Activated T-helper 2 cell treated with anti-CD3 and anti-CD28 coated beads, Interferon-gamma antibody, Interleukin-2, Interleukin-4, amounts not matched to agents 10 μg/mL and 5 μg/mL and 100 μg/mL, durations not matched to agents 14 hours and 24 hours and 36 hours (primary cell): ENCODE measurements at places on chromosomes 7 and 10.

DNA sequence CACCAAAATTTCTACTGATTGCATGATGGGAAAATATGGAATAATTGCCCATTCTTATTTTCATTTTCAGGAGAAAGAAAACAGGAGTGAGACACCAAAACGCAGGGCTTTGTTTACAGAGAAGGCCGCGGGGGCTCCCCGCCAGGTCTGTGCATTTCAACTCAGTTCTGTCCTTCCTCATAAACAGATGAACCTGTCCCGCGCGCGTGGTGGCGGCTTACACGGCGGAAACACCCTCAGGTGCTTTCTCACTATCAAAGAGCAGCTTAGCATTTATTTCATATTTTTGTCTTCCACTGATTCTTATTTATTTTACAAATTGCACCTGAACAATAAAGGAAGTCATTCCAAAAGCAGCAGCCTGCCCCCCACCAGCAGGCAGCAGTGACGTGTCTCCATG, 579.4 kb downstream of the PTPRN2 start:
- no peak for DNase-seq

DNA sequence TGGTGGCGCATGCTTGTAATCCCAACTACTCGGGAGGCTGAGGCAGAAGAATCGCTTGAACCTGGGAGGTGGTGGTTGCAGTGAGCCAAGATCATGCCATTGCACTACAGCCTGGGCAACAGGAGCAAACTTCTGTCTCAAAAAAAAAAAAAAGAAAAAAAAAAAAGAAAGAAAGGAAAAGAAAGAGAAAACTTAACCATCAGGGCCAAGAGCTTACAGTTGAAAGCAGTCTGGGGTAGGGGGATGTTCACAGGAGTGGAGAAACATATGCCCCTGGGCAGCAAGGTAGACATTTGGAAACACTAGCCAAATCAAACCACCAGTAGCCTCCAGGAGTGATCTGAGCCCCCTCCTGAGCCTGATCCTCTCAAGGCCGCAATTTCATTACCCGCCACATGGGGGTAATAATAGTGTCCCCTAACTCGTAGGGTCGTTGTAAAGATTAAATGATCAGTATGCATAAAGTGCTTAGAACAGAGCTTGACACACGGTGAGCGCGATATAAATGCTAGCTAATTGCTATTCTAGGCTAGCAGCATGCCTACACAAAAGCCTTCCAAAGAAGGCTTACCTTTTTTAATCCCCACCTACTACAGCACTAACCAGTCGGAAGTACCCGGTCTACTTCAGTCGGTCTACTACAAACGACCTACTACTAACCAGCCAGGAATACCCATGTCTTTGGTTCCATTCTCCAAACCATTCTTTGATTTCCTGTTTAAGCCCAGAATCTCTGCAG, 274.3 kb upstream of the NEBL start:
- no peak for DNase-seq

DNA sequence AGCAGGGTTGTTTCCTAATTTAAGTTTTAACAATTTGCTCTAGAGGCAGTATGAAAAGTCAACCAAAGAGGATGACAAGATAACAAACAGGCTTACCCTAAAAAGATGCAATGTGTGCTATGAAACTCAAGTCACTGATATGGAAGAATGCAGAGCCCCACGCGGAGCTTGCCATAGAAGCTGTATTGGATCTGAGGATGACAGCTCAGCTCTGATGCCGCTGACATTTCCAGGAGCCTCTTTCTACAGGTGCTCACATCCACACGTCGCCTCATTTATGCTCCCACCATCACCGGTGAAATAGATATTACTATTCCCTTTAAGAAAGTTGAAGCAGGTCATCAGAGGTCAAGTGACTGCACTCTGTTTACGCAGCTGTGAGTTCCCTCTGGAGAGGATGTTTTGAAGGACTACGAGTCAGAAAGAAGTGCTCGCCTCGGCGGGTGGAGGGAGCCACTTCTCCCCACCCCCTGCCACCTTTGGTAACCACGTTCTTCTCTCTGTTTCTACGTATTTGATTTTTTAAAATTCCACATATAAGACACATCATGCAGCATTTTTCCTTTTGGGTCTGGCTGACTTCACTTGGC, 275.4 kb downstream of the GLRX3 start:
- DNase-seq, result no peak

DNA sequence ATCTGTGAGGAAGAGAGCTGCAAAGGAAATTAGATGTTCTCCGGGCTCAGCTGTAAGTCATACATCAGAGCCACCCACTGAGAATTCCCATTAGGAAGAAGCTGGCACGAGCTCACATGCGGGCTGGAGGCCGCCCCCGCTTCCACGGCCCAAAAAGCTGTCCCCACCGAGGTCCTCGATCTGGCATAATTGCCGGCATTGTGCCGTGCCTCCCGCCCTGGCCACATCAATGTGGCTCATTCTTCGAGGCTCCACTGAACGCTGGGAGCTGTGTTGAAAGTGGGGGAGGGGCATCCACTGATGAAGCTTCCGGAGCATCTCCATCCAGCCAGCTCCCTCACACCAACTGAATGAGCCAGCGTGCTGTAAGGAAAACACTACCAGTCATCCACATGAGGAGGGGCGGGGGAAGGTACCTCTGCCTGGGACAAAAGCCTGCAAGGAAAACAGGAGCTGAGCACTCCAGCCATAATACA, 173.1 kb downstream of the PTPRN2 start:
- no peak for DNase-seq

- no peak for DNase-seq
Measured at GRCh38 chr10:76679030-76679429, 958.6 kb downstream of the KCNMA1 start.

DNA sequence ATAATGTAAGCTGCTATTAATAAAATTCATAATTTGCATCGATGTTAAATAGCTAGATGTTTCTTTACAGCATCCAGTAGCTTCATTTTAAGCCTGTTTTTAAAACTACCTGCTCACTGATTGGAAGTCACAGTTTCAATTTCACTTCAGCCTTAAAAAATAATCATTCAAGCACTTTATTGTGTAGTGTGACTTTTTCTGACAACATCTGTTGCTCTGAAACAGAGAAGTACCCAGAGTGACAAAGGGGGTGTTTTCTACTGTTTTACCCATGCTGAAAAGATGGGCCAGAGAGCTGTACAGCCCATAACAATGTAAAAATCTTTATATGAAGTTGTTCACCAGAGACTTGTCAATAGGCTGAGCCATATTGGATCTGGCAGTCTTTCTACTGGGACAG, 437.2 kb downstream of the MDFIC start:
- no peak for DNase-seq

DNA sequence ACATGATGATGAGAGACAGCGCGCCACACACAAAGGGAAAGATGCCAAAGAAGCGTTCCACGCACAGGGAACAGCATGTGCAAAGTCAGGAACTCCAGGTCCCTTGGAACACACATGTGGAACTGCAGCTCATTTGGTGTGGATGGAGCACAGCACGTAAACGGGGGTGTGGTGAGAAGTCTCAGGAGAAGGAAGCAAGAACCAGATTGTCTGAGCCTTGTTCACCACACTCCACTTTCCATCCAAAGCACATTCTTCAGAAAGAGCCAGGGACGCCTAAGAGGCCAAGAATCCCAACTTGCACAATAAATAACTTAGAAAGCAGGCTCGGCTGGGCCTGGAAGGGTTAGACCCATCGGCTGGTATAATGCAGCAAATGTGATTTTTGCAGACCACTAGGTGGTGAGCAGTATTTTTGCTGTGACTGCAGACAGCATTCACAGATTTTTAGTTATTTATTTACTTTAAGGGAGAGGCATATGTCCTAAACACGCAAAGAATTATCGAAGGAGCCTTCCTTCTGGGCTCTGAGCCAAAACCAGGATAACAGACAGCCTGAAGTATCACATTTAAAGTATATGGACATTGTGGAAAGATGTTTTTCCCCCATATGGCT, 27.9 kb upstream of the ASCC1 start:
- DNase-seq, result no peak

GRCh38 chr10:49115796-49116508, 630 bp upstream of the VSTM4 start:
- no peak for DNase-seq

- DNase-seq, result no peak
Measured at GRCh38 chr7:4808026-4808425, 32.6 kb downstream of the AP5Z1 start.

DNA sequence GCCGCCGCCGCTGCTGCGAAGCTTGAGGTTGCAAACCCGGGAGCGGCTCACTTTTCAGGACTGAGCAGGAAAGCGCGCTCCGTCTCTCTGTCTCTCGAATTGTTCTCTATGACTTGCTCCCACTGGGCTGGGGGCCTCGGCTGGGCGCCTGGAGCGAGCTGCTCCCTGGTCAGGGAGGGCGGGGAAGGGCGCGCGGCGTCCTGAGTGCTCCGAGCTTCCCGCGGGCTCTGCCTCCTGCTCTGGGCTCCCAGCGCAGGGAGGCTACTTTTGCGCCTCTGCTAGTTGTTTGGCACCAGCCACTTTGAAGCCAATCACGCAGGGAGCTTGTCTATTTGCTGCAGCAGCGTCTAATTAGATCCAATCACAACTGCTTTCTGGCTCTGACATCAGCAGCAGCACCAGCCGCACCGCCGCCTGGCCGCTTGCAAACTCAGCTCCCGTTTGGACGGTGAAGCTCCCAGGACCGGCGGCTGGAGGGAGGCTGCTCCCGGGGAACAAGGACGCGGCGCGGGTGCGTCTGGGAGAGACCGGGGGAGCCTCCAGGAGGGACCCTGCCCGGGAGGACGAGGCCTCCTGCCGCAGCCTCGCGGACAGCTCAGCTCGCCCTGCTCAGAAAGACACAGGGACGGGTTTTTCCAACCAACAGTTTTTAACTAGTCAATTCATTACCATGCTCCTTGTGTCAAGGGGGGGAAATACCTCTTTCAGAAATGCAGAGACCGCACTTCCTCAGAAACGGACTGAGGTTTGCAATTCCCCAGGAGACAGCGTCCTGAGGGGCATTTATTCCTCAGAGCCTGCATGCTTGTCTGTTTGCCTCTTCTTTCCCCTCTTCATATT, at the start of gene ADARB2:
Gene ADARB2, minus strand, starts transcription at position 304 of the 840 bp plus-strand sequence.
- no peak for DNase-seq

DNA sequence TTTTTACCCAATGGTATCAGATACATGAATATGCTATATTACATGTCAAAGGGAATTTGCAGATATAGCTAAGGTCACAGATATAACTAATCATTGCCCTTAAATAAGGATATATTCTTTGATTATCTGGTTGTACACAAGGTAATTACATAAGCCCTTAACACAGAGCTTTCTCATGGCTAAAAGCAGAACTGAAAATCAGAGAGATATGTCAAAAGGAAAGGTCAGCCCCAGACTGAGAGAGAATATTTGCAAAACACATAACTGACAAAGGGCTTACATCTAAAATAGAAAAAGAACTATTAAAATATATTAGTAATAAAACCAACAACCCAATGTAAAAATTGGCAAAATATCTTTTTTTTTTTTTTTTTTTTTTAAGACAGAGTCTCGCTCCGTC, 1029.5 kb upstream of the LRRN3 start:
- DNase-seq, result no peak

DNA sequence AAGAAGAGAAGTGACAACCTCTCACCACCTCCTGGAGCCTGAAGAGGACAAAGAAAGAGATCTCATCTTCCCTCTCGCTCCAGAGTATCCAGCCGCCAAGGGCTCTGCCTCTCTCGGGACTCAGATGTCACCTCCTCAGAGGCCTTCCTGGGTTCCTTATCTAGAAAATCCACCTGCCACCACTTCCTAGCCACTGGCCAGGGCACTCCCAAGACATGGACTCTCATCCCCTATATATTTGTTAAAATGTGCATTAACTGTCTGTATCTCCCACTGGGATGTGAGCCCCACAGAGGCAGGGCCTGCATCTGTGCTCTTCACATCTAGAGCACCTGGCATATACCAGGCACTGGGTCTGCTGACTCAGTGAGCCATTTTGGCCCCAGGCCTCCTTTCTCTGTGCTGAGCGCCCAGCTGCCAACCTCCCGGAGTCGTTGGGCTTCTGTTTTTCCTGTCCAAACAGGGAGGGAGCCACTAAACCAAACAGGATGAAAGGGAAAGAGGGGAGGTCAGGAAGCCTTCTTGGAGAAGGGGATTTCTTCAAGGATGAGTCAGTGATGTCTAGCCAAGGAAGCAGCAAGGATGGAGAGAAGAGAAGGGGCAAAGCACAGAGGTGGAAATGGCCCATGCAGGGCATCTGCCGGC, 58.9 kb downstream of the KCNMA1 start:
- DNase-seq, result no peak

GRCh38 chr10:125911990-125912389, 15.6 kb downstream of the FANK1 start:
- no peak for DNase-seq

DNA sequence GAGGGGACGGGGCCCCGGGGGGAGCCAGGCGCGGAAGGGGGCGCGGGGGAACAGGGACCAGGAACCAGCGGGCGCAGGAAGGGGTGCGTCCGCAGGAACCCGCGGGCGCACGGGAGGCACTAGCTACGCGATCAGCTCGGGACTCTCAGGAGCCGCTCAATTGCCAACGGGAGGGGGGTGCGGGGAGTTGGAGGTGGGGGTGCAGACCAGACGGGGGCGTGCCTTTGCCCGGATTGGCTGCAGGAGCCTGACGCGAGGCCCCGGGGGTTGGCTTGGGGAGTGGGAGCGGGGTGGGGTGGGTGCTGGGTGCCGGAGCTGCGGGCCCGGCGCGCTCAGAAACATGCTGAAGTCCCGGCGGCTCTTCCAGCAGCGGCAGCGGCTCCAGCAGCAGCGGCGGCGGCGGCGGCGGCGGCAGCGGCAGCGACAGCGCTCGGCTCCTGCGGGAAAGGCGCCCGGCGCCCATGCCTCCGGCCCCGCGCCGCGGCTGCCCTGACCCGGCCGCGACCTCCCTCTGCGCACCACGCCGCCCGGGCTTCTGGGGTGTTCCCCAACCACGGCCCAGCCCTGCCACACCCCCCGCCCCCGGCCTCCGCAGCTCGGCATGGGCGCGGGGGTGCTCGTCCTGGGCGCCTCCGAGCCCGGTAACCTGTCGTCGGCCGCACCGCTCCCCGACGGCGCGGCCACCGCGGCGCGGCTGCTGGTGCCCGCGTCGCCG, at the start of gene ADRB1:
Gene ADRB1, plus strand, starts transcription at position 335 of the 715 bp plus-strand sequence. Its CDS starts 267 bp downstream, at position 602.
- DNase-seq, result no peak

DNA sequence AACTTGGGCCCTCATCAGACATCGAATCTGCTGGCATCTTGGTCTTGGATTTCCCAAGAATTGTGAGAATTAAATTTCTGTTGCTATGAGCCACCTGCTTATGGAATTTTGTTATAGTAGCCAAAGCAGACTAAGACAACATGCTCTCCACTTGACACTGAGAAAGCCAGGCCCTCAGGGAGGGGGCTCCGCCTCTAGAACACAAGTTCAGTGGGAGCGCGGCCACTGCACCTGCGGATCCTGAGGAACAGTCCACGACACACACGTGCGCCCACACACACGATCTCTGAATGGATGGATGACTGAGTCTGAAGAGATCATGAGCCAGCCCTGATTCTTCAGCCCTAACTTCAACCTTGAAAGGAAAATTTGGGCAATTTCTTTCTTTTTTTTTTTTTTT, 73.7 kb downstream of the CTBP2 start:
- no peak for DNase-seq

GRCh38 chr7:150335774-150336112, 5.7 kb downstream of the RARRES2 start:
- no peak for DNase-seq

DNA sequence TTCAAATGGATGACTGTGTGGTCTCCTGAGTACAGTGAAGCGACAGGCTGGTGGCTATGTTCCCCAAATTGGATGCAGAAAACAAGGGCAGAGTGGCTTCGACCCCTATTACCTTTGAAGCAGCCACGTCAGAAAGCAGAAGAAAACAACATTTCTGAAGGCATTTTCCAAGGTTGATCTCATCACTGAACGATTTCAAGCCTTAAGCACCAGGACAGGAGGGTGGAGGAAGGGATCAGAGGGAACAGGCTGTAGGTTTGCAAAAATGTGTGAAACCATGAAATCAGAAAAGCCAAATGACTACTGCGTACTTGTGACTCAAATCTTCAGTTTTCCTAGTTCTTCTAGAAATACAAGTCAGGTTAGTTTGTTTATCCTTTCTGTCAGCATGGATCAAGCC, 181.0 kb upstream of the TMEM106B start:
- no peak for DNase-seq
